Endodermal cell (in vitro differentiated cells): ENCODE measurements at places on chromosomes 6 and 20. TPM values are rescaled to one million over a fixed set of nuclear protein-coding genes. Genes with fewer than 3 reads are reported as not detected.
A peak's percentile ranks its signal among the peaks of the same experiment; 100 is the strongest.

Gene TAB2
- 41.1 to 57.5 TPM (median 51.1 TPM) in 3 replicates for total RNA-seq

Gene SRSF12
- total RNA-seq: 14.9 to 17.8 TPM (median 17.7 TPM) in 3 replicates

Gene CST2
- 1.2 TPM in 1 of 3 replicates, not detected in the others for total RNA-seq

GRCh38 chr6:110705543-110705942, 109.7 kb downstream of the CDK19 start:
- no peak overlapping the region for H3K4me3 ChIP-seq
- H3K27ac ChIP-seq: no peak overlapping the region
- H3K27me3 ChIP-seq: no peaks in the 10 kb centered on the region
- H3K36me3 ChIP-seq: no peaks in the 10 kb centered on the region
- no peak for DNase-seq
- H3K4me1 ChIP-seq: peaks cover 7% of the 10 kb centered on the region

- no peaks in the 10 kb centered on the region for H3K27me3 ChIP-seq
- H3K4me1 ChIP-seq: no peaks in the 10 kb centered on the region
- H3K4me3 ChIP-seq: no peak overlapping the region
Measured at GRCh38 chr6:150636808-150637207, 37.1 kb downstream of the PLEKHG1 start.

- no peak overlapping the region for H3K4me3 ChIP-seq
- H3K27me3 ChIP-seq: no peaks in the 10 kb centered on the region
- no peaks in the 10 kb centered on the region for H3K36me3 ChIP-seq
- DNase-seq: no peak
Measured at GRCh38 chr20:53379014-53379832, 214.4 kb downstream of the ZNF217 start.

- H3K4me1 ChIP-seq: peaks cover 10% of the 10 kb centered on the region
- peaks cover 24% of the 10 kb centered on the region for H3K36me3 ChIP-seq
- no peaks in the 10 kb centered on the region for H3K27me3 ChIP-seq
- H3K4me3 ChIP-seq: peak overlapping the region; percentile 96
Measured at GRCh38 chr6:82248273-82248735, 760 bp upstream of the IBTK start.

- no peaks in the 10 kb centered on the region for H3K36me3 ChIP-seq
- peaks cover 6% of the 10 kb centered on the region for H3K4me1 ChIP-seq
- H3K27ac ChIP-seq: no peak overlapping the region
Measured at GRCh38 chr6:51675922-51676275, 411.5 kb downstream of the PKHD1 start.
